Cardiac atrium fibroblast (primary cell): ENCODE measurements at places on chromosomes 6 and 20. TPM values are rescaled to one million over a fixed set of nuclear protein-coding genes. Genes with fewer than 3 reads are reported as not detected.

The PFDN4 gene
- total RNA-seq = 58.7 and 60.8 TPM in 2 replicates

The PRDM1 gene
- under 0.01 and 1.6 TPM in 2 replicates for total RNA-seq

The TSPO2 gene
- total RNA-seq = not detected in 2 replicates

The TBC1D22B gene
- total RNA-seq = 3.4 and 4.7 TPM in 2 replicates

The SMIM29 gene
- 7.9 and 19.3 TPM in 2 replicates for total RNA-seq

The CFAP206 gene
- total RNA-seq = not detected in 2 replicates

The TJAP1 gene
- 13.0 and 17.3 TPM in 2 replicates for total RNA-seq

The PLG gene
- not detected in 2 replicates for total RNA-seq

The GSTA3 gene
- total RNA-seq = not detected in 2 replicates

The OR2H2 gene
- not detected in 2 replicates for total RNA-seq

The PPP1R16B gene
- 0.49 and 0.54 TPM in 2 replicates for total RNA-seq

The JPH2 gene
- total RNA-seq = 1.6 TPM in 1 of 2 replicates, not detected in the other

The HSPA12B gene
- total RNA-seq = 0.72 and 1.1 TPM in 2 replicates

The TBXT gene
- not detected in 2 replicates for total RNA-seq

The AURKA gene
- 17.0 and 20.1 TPM in 2 replicates for total RNA-seq

The GSTA2 gene
- not detected in 2 replicates for total RNA-seq

The CST9 gene
- total RNA-seq = not detected in 2 replicates

The MANEA gene
- total RNA-seq = 15.2 and 16.2 TPM in 2 replicates

The MRAP2 gene
- total RNA-seq = 0.36 and 0.49 TPM in 2 replicates

The RNF39 gene
- total RNA-seq = not detected in 2 replicates

The GPLD1 gene
- 1.8 TPM in 1 of 2 replicates, not detected in the other for total RNA-seq

The EYS gene
- not detected in 2 replicates for total RNA-seq

The SNAP25 gene
- total RNA-seq = not detected in 2 replicates

The MRPS18B gene
- total RNA-seq = 32.7 and 36.8 TPM in 2 replicates

The SPEF1 gene
- 0.18 TPM in 1 of 2 replicates, not detected in the other for total RNA-seq

The CNBD2 gene
- total RNA-seq = 0.54 and 2.1 TPM in 2 replicates

The FBXO30 gene
- total RNA-seq = 6.7 and 8.7 TPM in 2 replicates

The GID8 gene
- total RNA-seq = 21.5 and 23.7 TPM in 2 replicates

The TNXB gene
- total RNA-seq = 41.5 and 45.3 TPM in 2 replicates

The METTL24 gene
- not detected in 2 replicates for total RNA-seq

The NMBR gene
- not detected in 2 replicates for total RNA-seq

The LPIN3 gene
- 10.8 and 12.2 TPM in 2 replicates for total RNA-seq

The SLC2A10 gene
- total RNA-seq = 43.7 TPM in 2 replicates
